ENCODE measurements at places on chromosomes 2 and 18. TPM values are rescaled to one million over a fixed set of nuclear protein-coding genes. Genes with fewer than 3 reads are reported as not detected.
A peak's percentile ranks its signal among the peaks of the same experiment; 100 is the strongest.

GRCh38 chr2:9378433-9379390, 44.6 kb downstream of the ITGB1BP1 start:
- no peaks in the 10 kb centered on the region for H3K4me1 ChIP-seq
- H3K36me3 ChIP-seq: peaks cover 4% of the 10 kb centered on the region
- no peak overlapping the region for H3K27ac ChIP-seq
- no peak overlapping the region for H3K4me3 ChIP-seq
- H3K27me3 ChIP-seq: peaks cover 22% of the 10 kb centered on the region
- DNase-seq: no peak

GRCh38 chr2:6906165-6906741, 11.0 kb upstream of the RNF144A start:
- no peak overlapping the region for H3K4me3 ChIP-seq
- peaks cover 2% of the 10 kb centered on the region for H3K36me3 ChIP-seq
- no peak for DNase-seq
- H3K27ac ChIP-seq: peak overlapping the region; percentile 41
- peaks cover 39% of the 10 kb centered on the region for H3K4me1 ChIP-seq

- DNase-seq: no peak
- no peaks in the 10 kb centered on the region for H3K4me1 ChIP-seq
- no peaks in the 10 kb centered on the region for H3K27me3 ChIP-seq
- no peak overlapping the region for H3K27ac ChIP-seq
These were observed 70.3 kb upstream of the CWC22 start for GRCh38 chr2:180077295-180077906.

Gene SERPINB3
- total RNA-seq: not detected

Gene ATOH8
- total RNA-seq: not detected

All from T-helper 17 cell (primary cell).